ENCODE measurements at places on chromosomes 7 and 10. TPM values are rescaled to one million over a fixed set of nuclear protein-coding genes. Genes with fewer than 3 reads are reported as not detected.

The OR2AE1 gene
- total RNA-seq = 0.11 TPM

The MACC1 gene
- under 0.01 TPM for total RNA-seq

The CFAP69 gene
- 3.0 TPM for total RNA-seq

The TMEM130 gene
- not detected for total RNA-seq

The ZNF239 gene
- total RNA-seq = 0.17 TPM

The SFRP5 gene
- total RNA-seq = not detected

The CCDC172 gene
- total RNA-seq = not detected

The SLC39A12 gene
- not detected for total RNA-seq

The FAM170B gene
- not detected for total RNA-seq

The INPP5A gene
- total RNA-seq = 16.0 TPM

The UPK3BL2 gene
- total RNA-seq = 0.60 TPM

The FKBP9 gene
- total RNA-seq = 149 TPM

The NAT16 gene
- not detected for total RNA-seq

The MCU gene
- total RNA-seq = 32.6 TPM

The FANK1 gene
- total RNA-seq = 1.1 TPM

The ARHGEF35 gene
- under 0.01 TPM for total RNA-seq

The PIP gene
- not detected for total RNA-seq

The GHRHR gene
- total RNA-seq = not detected

The XRCC2 gene
- 1.4 TPM for total RNA-seq

The FFAR4 gene
- not detected for total RNA-seq

The FGFR2 gene
- under 0.01 TPM for total RNA-seq

The ABCB4 gene
- not detected for total RNA-seq

The RAPGEF5 gene
- total RNA-seq = 258 TPM

The DENND2A gene
- 1.0 TPM for total RNA-seq

The OR2A7 gene
- total RNA-seq = not detected

The PAPSS2 gene
- total RNA-seq = 218 TPM

The SFXN2 gene
- total RNA-seq = 7.0 TPM

The NEBL gene
- total RNA-seq = 0.22 TPM

The NUTM2E gene
- not detected for total RNA-seq

The ETV1 gene
- total RNA-seq = 13.9 TPM

The TIMM23 gene
- total RNA-seq = 58.2 TPM

The ZPBP gene
- not detected for total RNA-seq

The WNT8B gene
- total RNA-seq = not detected

The DHX32 gene
- total RNA-seq = 46.9 TPM

The ACTL6B gene
- not detected for total RNA-seq

The JMJD1C gene
- total RNA-seq = 239 TPM

The EBF3 gene
- total RNA-seq = 1.4 TPM

The TMEM120A gene
- 52.0 TPM for total RNA-seq

The NYAP1 gene
- 1.6 TPM for total RNA-seq

The TRIM50 gene
- not detected for total RNA-seq

The C10orf67 gene
- under 0.01 TPM for total RNA-seq

The UCMA gene
- not detected for total RNA-seq

The FOXI2 gene
- not detected for total RNA-seq

The SFTPA1 gene
- total RNA-seq = not detected

The SKIDA1 gene
- total RNA-seq = 5.4 TPM

The OGDH gene
- 35.1 TPM for total RNA-seq

The COL1A2 gene
- total RNA-seq = 34.4 TPM

The LOXL4 gene
- total RNA-seq = 0.17 TPM

The PNLIPRP2 gene
- not detected for total RNA-seq

The SOSTDC1 gene
- total RNA-seq = not detected

The ERVW-1 gene
- not detected for total RNA-seq

The HPSE2 gene
- total RNA-seq = not detected

The SCIN gene
- 0.17 TPM for total RNA-seq

The CHAT gene
- total RNA-seq = not detected

The TDRD1 gene
- total RNA-seq = not detected

The HYAL4 gene
- 0.22 TPM for total RNA-seq

The ECHS1 gene
- 67.6 TPM for total RNA-seq

The PTPN20 gene
- 0.11 TPM for total RNA-seq

The ANKRD30A gene
- total RNA-seq = not detected

The CNPY1 gene
- not detected for total RNA-seq
